ENCODE measurements at places on chromosomes 5 and 9.

GRCh38 chr9:20805766-20806165 is 121.7 kb downstream of the FOCAD start:
- H3K4me3 ChIP-seq, result no peak overlapping the region
- H3K27me3 ChIP-seq, result no peaks in the 10 kb centered on the region
- no peak for DNase-seq
- no peaks in the 10 kb centered on the region for H3K4me1 ChIP-seq
- H3K36me3 ChIP-seq, result no peaks in the 10 kb centered on the region
- no peak overlapping the region for H3K27ac ChIP-seq

- peak; percentile 62 for DNase-seq
- H3K4me3 ChIP-seq, result no peak overlapping the region
- H3K27ac ChIP-seq, result no peak overlapping the region
- H3K27me3 ChIP-seq, result no peaks in the 10 kb centered on the region
- H3K4me1 ChIP-seq, result peaks cover 11% of the 10 kb centered on the region
Measured at GRCh38 chr9:72633966-72634365, 112.6 kb downstream of the TMC1 start.

GRCh38 chr5:31479706-31480105 is 52.2 kb downstream of the DROSHA start:
- H3K27ac ChIP-seq, result no peak overlapping the region
- no peaks in the 10 kb centered on the region for H3K27me3 ChIP-seq
- H3K4me1 ChIP-seq, result no peaks in the 10 kb centered on the region

DNA sequence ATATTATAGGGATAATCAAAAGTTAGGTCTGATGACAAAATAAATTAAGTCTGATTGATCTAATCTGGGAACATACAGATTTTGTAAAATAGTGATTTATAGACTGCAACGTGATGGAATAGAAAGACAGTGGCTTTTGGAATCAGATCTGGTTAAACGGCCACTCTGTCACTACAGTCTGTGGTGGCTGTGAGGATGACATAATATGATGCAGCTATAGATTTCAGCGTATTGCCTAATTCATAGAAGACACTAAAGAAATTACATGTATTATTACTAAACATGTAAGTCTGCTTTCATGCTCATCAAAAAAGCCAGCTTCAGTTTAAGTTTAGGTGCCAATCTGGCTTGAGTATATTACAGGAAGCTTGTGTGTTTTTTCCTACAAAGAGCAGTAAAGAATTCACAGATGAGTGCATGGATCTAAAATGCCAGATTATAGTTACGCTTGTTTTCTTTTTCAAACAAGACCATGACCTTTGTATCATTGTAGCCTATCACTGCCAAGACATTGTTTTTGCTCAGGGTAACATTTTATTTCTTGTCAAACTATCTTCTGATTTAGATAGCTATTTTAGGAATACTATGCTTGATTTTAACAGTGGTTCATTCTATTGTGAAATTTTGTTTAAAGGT is 25.7 kb downstream of the CPEB4 start:
- H3K27ac ChIP-seq, result no peak overlapping the region
- H3K4me3 ChIP-seq, result no peak overlapping the region

- no peak overlapping the region for H3K27ac ChIP-seq
- no peaks in the 10 kb centered on the region for H3K4me1 ChIP-seq
- DNase-seq, result no peak
- peaks cover 1% of the 10 kb centered on the region for H3K36me3 ChIP-seq
Measured at GRCh38 chr5:55929020-55929799, 65.6 kb downstream of the IL6ST start.

GRCh38 chr9:134290603-134291451 is 35.4 kb upstream of the RXRA start:
- DNase-seq, result no peak
- H3K27me3 ChIP-seq, result peaks cover 2% of the 10 kb centered on the region
- no peak overlapping the region for H3K4me3 ChIP-seq
- no peaks in the 10 kb centered on the region for H3K4me1 ChIP-seq

GRCh38 chr5:10563110-10563944 is 543 bp upstream of the ANKRD33B start:
- no peak overlapping the region for H3K27ac ChIP-seq
- DNase-seq, result peak; percentile 69
- H3K4me3 ChIP-seq, result peak overlapping the region; percentile 50
- peaks cover 21% of the 10 kb centered on the region for H3K4me1 ChIP-seq

DNA sequence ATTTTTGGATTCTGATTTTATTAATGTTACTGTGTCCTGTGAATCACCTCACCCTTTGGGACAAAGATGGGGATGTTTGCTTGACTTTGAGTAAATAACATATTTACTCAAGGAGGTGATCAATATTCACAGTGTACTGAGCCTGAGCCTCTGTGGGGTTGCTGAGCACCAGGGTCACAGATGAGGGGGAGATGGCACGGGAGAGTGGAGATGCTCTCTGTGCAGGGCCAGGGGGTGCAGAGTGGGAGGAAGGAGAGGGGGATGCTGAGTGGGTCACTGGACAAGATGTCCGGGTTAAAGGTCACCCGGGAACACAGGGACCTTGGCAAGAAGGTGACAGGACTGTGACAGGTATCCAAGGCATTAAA is 4.0 kb downstream of the SQSTM1 start:
- H3K36me3 ChIP-seq, result peaks cover 61% of the 10 kb centered on the region
- DNase-seq, result no peak
- peaks cover 25% of the 10 kb centered on the region for H3K4me1 ChIP-seq
- H3K27me3 ChIP-seq, result no peaks in the 10 kb centered on the region
- H3K4me3 ChIP-seq, result no peak overlapping the region

GRCh38 chr9:114359801-114360200 is 28.0 kb downstream of the AKNA start:
- peaks cover 87% of the 10 kb centered on the region for H3K36me3 ChIP-seq
- DNase-seq, result no peak
- no peaks in the 10 kb centered on the region for H3K27me3 ChIP-seq
- H3K27ac ChIP-seq, result no peak overlapping the region
- H3K4me1 ChIP-seq, result peaks cover 41% of the 10 kb centered on the region

- no peak overlapping the region for H3K27ac ChIP-seq
- H3K4me1 ChIP-seq, result no peaks in the 10 kb centered on the region
- no peaks in the 10 kb centered on the region for H3K27me3 ChIP-seq
- no peaks in the 10 kb centered on the region for H3K36me3 ChIP-seq
- DNase-seq, result no peak
Measured at GRCh38 chr9:26974927-26975326, 18.7 kb downstream of the IFT74 start.

DNA sequence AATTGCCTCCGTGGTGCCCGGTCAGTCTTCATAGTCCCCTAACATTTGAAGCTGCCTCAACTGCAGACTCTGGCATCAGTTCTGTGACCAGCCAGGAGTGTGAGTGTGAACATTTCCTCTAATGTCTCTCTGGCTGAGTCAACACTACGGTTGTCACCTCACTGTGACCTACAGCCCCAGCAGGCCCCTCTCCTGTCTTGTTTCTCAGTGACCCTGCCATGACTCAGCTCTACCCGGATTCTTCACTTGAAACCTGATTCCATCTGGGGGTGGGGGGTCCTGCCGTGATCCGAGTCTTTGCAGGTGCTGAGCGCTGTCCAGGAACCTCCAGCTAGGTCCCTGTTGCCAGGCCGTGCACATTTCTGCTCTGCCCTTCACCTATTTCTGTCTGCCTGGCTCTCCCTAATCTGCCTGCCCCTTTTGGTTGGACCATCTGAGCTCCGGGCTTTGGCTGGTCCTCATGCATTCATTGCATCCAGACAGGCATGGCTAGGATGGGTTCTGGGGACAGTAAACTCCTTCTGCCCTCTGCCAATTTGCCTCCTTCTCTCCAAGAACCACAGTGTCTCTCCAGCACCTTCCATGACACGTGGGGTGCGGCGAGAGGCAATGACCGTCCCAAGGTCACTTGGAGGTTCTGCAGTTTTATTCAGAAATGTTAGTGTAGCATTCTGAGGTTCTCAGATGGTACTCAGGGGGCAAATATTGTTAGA is 24.2 kb downstream of the STC2 start:
- H3K36me3 ChIP-seq, result no peaks in the 10 kb centered on the region
- no peak overlapping the region for H3K4me3 ChIP-seq
- no peaks in the 10 kb centered on the region for H3K4me1 ChIP-seq
- H3K27me3 ChIP-seq, result peaks cover 22% of the 10 kb centered on the region

- no peak overlapping the region for H3K27ac ChIP-seq
- no peaks in the 10 kb centered on the region for H3K36me3 ChIP-seq
- no peak overlapping the region for H3K4me3 ChIP-seq
- H3K4me1 ChIP-seq, result peaks cover 4% of the 10 kb centered on the region
- DNase-seq, result no peak
- H3K27me3 ChIP-seq, result no peaks in the 10 kb centered on the region
Measured at GRCh38 chr5:109016300-109016699, 268.6 kb downstream of the FER start.

DNA sequence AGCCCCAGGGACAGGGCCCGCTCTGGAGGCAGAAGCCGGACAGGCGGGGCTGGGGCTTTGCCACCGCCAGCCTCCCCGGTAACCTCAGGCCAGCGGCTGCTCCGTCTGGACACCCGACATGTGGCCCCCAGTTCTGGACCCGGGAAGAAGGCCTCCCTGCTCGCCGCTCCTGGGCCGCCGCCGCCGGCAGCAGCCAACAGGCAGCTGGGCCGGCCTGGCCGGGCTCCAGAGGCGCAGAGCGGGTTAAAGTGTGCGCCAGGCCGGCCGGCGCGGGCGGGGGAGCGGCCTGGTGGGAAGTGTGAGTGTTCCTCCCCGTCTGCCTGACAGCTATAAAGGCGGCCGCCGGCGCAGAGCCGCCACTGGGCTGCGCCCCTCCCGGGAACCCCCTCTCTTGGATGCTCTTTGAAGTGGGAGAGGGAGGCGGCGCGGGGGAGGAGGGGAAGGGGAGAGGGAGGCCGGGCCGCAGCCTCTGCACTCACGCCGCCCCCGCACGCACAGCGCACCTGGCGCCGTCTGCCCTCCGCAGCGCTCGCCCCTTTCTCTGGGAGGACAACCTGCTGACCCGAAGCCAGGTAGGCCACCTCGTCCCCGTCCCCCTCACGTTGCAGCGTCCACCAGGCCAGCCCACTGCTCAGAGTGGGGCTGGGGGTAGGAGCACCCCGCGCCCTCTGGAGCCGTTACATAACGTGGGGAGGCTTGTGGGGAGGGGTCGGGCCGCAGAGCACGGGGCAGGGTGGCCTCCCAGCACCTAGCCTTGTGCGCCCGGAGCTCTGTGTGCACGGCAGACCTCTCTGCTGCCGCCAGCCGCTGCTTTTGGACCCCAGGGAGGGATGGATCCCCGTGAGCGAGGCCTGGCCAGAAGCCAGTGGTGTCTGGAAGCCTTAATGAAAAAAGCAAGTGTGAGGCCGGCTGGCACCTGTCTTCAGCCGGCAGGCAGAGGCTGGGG is at the start of gene ADAMTSL2:
Gene ADAMTSL2 (plus strand): TSS at position 359 of the 946 bp plus-strand sequence. CDS start 2,009 bp downstream, outside the sequence.
- H3K27ac ChIP-seq, result no peak within 1 kb of the TSS
- DNase-seq, result no peak
- H3K27me3 ChIP-seq, result peaks cover 17% of the 10 kb centered on the region
- no peaks in the 10 kb centered on the region for H3K36me3 ChIP-seq
- no peak within 1 kb of the TSS for H3K4me3 ChIP-seq

DNA sequence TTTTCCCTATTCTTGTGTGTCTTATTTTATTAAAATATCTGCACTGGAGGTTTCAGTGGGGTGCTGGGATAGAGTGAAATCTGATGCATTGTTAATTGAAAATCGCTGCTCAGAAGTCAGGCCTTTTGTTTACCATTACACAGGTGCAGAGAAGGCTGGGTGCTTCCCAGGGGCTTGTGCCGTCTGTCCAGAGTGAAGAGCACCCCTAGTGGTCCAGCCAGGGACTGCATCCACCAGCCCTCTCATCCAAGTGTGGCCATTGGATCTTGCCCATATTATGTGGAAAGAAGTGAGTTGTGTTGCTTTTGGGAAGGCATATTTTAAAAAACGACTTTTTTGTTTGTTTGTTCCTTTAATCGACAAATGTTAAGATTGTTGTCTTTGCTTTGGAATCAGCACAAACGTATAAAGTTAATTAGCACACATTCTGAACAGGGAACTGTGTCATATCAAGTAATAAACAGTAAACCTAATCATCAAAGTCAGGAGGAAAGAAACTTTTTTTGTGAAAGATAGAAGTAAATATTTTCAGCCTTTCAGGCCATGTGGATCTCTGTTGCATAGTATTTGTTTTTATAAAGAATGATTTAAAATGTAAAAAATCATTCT is 315.6 kb downstream of the MTRR start:
- no peak overlapping the region for H3K4me3 ChIP-seq
- DNase-seq, result no peak
- no peaks in the 10 kb centered on the region for H3K4me1 ChIP-seq
- H3K27ac ChIP-seq, result no peak overlapping the region

GRCh38 chr5:68267066-68267465 is 51.5 kb downstream of the PIK3R1 start:
- peaks cover 66% of the 10 kb centered on the region for H3K4me1 ChIP-seq
- peaks cover 6% of the 10 kb centered on the region for H3K36me3 ChIP-seq
- H3K27me3 ChIP-seq, result no peaks in the 10 kb centered on the region
- no peak for DNase-seq
- no peak overlapping the region for H3K27ac ChIP-seq

GRCh38 chr5:148523139-148523538 is 131.2 kb downstream of the HTR4 start:
- no peak overlapping the region for H3K27ac ChIP-seq
- no peak for DNase-seq
- no peaks in the 10 kb centered on the region for H3K36me3 ChIP-seq
- no peaks in the 10 kb centered on the region for H3K4me1 ChIP-seq

DNA sequence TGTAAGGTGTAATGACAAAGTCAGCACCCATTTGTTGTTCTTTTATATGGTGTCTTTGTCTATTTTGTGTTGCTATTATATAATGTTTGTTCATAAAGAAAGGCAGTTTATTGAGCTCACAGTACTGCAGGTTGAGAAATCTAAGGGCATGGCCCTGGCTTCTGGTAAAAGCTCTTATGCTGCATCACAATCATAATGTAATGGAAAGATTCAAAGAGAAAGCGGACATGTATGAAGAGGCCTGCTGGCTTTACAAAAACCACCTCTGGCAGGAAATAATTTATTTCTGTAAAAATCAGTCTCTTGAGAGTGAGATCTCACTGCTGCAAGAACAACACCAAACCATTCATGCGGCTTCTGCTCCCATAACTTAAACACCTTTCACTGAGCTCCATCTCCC is 746.7 kb upstream of the FAM174A start:
- H3K27ac ChIP-seq, result no peak overlapping the region
- H3K36me3 ChIP-seq, result no peaks in the 10 kb centered on the region
- DNase-seq, result no peak
- no peaks in the 10 kb centered on the region for H3K27me3 ChIP-seq

GRCh38 chr5:62347928-62348327 is 41.9 kb downstream of the KIF2A start:
- no peak overlapping the region for H3K4me3 ChIP-seq
- no peak for DNase-seq
- peaks cover 45% of the 10 kb centered on the region for H3K36me3 ChIP-seq

All from T-helper 2 cell treated with Interferon-gamma antibody and Interleukin-4, amounts not matched to agents 5 μg/mL and 100 μg/mL, for 36 hours (primary cell).